Activated T-helper 1 cell treated with anti-CD3 and anti-CD28 coated beads, Interleukin-2, amount 50 U/mL, for 16 hours (primary cell): ENCODE measurements at places on chromosomes 5 and 9.

GRCh38 chr5:34789021-34789531 lies 49.9 kb upstream of the TTC23L start:
- no peak for DNase-seq

- no peak for DNase-seq
Measured at GRCh38 chr9:18441261-18441660, 32.7 kb upstream of the ADAMTSL1 start.

GRCh38 chr5:65247594-65247993 lies 234.1 kb downstream of the ADAMTS6 start:
- no peak for DNase-seq

DNA sequence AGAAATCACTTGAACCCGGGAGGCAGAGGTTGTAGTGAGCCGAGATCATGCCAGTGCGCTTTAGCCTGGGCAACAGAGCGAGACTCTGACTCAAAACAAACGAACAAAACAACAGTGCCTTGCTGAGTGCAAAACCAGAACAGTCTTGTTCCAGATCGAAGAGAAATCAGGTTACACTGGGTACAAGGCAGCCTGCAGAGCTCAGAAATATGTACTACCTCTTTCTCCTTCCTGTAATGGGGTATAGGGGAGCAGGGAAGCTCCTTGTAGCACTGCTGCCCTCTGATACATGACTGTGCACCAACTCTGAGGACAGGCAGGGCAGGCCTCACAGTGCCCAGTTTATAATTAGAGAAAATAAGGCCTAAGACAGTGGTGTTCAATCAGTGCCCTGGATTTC lies 24.7 kb downstream of the TBC1D2 start:
- DNase-seq: no peak

DNA sequence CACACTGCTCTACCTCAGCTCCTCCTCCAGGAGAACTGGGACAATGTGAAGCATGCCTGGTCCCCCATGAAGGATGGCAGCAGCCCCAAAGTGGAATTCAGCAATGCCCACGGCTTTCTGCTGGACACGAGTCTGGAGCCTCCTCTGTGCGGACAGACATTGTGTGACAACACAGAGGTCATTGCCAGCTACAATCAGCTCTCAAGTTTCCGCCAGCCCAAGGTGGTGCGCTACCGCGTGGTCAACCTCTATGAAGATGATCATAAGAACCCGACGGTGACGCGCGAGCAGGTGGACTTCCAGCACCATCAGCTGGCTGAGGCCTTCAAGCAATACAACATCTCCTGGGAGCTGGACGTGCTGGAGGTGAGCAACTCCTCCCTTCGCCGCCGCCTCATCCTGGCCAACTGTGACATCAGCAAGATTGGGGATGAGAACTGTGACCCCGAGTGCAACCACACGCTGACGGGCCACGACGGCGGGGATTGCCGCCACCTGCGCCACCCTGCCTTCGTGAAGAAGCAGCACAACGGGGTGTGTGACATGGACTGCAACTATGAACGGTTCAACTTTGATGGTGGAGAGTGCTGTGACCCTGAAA lies 34.1 kb downstream of the PAPPA start:
- DNase-seq: no peak

- DNase-seq: no peak
Measured at GRCh38 chr5:119814655-119815054, 185.3 kb downstream of the FAM170A start.

DNA sequence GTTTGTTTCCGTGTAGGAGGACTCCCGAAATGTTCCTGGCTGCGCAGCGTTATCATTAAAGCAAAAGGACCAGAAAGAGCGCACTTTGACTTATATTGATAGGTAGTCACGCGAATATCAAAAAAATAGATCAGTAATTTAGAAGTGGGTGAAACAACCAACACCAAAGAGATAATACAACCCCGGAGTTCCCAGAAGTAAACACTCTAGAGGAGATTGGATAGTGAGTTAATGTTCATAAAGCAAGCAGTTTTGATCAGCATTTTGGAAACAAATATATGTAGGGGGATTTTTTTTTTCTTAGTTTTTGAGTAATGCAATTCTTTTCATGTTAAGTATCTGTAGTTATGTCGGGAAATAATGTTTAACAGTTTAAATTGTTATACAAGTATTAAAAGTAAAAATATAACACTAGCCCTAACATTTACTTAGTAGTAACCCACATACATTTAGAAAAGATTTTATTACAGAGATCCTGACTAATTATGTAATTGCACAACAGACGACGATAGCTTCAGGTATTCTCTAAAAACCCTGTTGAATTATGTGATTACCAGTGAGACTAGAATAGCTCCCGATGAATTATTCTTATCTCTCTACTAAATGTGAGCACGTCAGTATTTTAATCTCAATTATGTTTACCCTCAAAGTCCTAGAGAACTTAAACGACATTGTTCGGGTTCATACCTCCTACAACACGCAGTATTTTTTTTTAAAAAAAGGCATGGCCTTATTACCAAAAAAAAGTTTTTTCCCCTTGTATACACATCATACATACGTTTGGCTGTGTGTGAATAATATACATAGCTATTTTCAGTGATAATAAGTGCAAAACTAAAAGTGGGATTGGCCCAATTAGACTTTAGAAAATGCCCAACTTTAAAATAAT lies 9.4 kb upstream of the NFIB start:
- DNase-seq: no peak

- DNase-seq: no peak
Measured at GRCh38 chr9:123387686-123388085, 31.7 kb downstream of the CRB2 start.

GRCh38 chr9:71863631-71864030 lies 47.4 kb downstream of the ABHD17B start:
- no peak for DNase-seq

- no peak for DNase-seq
Measured at GRCh38 chr5:15538516-15538915, 38.5 kb downstream of the FBXL7 start.

- no peak for DNase-seq
Measured at GRCh38 chr5:142680605-142681259, 5.2 kb downstream of the FGF1 start.

GRCh38 chr9:114291064-114291474 lies 31.8 kb upstream of the ORM1 start:
- DNase-seq: peak; percentile 64

- DNase-seq: no peak
Measured at GRCh38 chr9:37151812-37152211, 31.4 kb downstream of the ZCCHC7 start.

- DNase-seq: no peak
Measured at GRCh38 chr5:28374492-28374967, 1336.1 kb upstream of the CDH9 start.

DNA sequence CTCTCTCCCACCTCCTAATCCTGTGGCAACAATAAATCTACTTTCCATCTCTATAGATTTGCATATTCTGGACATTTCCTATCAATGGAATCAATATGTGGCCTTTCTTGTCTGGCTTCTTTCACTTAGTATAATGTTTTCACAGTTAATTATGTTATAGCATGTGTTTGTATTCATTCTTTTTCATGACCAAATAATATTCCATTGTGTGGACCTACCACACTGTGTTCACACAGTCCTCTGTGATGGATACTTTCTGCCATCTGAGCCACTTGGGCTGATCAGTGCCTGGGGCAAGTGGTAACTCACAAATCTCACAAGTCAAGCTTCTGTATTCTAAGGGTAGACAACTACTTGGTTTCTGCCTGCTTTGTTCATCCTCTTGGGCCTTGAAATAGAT lies 48.7 kb upstream of the POMT1 start:
- DNase-seq: no peak

DNA sequence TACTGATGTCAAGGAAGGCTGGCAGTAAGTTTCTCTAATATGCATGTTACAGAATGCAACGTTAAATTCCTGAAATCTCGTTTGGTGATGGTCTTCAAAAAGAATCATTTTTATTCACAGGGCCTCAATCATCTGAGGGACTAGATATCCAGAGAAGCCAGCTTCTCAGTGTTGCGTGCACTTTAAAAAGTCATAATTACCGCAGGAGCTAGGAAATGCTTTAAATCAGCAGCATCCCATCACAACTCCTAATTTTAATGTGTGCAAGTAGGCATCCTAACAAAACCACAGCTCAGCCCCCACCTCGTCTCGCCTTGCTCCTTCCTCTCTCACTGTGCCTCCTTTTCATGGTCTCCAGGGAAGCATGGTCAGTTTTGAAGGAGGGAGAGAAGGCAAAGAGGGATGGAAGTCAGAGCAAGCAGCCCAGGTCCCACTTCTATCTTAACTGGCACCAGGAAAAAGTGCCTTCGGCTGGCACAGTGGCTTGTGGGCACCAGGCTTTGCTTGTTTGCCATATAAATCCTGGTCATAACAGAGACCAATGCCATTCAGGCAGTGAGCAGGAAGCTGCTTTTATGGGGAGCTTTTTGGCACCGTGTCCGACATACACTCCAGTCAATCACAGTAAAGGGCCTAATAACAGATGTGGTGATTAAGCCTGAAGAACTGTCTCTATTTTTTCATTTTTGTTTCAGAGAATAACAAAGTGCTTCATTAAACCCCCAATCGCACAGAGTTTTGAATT lies 21.4 kb downstream of the MEGF10 start:
- DNase-seq: no peak

- DNase-seq: no peak
Measured at GRCh38 chr9:133238851-133239532, 29.9 kb upstream of the OBP2B start.

DNA sequence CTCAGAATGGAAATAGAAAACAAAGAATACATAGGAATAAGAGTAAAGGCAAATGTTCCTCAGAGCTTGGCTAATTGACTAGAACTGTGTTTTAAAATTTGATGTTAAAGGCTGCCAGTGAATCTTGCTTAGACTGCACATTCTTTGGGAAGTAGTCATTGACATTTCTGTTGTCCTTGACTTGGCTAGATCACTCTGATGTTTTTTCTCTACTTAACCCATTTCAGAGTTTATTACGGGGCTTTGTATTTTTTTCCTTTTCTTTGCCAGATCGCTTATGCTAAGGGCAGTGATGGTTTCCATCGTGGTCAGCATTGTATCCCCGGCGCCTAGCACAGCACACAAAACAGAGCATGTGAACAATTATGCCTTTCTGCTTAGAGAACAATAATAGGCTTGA lies 1126.7 kb upstream of the CDH9 start:
- DNase-seq: no peak

GRCh38 chr9:99445920-99446319 lies 223.8 kb downstream of the SEC61B start:
- DNase-seq: no peak

DNA sequence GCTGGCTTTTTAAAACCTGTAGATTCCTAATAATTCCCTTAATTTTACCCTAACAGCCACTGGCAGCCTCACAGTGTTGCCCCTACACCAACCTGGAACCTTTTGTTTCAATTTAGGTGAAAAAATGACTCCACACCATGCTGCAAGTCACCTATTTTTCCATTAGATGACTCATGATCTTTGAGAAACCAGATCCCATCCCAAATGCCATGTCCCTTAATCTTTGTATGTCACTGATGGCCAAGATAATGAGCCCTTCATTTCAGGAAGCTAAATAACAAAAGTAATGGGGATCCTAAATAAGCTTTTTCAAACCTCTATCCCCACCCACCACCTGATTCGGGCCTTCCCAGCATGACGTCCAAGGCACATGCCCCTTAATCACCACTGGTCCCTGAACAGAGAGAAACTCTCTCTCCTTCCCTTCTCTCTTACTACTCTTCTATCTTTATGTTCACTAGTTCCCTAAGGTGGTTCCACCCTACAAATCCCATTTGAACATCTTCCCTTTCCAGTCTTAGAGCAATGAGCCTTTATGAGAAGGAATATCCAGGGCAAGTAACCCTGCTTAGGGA lies 33.6 kb downstream of the ZNF608 start:
- no peak for DNase-seq

GRCh38 chr5:80967500-80968181 lies 7.5 kb downstream of the RASGRF2 start:
- no peak for DNase-seq

GRCh38 chr9:126377176-126377509 lies 50.5 kb downstream of the MVB12B start:
- DNase-seq: no peak
